MV-4-11 (cell line): ENCODE measurements at places on chromosomes 16 and 17.

DNA sequence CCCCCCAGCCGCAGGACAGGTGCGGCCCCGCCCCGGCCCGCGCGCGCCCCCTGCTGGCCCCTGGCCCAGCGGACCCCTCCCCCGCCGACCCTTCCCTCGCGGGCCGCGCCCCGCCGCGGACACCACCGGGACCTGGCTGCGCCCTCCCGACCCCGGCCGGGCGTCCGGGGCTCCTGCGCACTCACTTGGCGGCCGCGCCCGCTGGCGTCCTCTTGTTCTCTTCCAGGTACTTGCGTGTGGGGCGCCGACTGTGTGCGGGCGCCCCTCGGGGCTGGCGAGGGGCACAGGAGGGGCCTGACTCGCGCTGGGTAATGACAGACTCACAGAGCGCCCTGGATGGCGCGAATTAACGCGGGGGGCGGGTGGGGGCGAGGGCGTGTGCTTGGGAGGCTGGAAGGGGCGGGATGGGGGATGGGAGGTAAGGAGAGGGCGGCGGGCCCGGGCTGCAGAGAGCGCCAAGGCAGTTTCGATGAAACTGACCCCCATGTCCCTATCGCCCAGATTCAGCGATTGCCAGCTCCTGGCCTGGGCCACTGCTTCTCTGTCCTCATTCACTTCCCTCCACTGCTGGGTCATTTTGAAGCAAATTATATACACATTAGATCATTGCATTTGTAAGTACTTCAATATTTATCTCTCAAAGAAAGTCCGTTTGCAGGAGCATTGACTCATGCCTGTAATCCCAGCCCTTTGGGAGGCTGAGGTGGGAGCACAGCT, 445 bp upstream of the DBNDD1 start:
- DNase-seq, result no peak

- no peak for DNase-seq
These were observed 169.0 kb downstream of the ENGASE start for GRCh38 chr17:79243603-79243990.

DNA sequence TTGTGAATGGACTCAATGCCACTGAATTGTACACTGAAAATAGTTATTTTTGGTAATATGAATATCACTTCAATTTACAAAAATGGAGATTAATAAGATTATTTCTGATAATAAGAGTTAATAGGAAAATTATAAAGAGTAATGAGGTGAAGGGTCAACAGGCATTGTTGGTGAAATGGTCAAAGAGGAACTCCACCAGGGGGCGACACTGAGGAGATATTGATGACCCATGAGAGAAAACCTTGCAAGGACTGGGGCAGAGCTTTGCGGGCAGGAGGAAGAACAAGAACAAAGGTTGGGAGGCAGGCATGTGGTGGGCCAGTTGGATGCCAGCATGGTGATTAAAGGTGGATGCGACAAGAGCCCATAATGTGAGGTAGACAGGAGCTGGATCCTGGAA, 74.0 kb upstream of the XYLT1 start:
- DNase-seq, result no peak

GRCh38 chr17:2192367-2193057, 111.1 kb downstream of the SMG6 start:
- DNase-seq, result peak; percentile 86

GRCh38 chr16:74846714-74847113, 72.1 kb upstream of the FA2H start:
- no peak for DNase-seq

DNA sequence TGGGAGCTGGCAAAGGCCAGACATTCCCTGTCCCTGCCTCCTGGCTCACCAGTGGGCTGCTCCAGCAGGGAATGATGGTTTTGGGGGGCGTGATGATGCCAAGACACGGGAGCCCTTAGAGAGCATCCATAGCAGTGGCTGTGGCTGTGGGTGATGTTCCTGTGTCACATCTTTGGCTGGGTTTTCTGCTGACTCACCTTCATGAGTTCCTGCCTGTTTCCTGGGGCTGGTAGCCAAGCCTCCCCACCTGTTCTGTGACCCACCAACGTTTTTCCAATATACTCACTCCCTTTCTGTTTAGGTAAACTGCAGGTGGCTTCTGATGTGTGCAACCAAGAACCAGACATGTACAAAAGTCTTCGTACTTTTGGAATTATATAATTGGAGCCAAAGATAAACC, 16.5 kb upstream of the NF1 start:
- no peak for DNase-seq

DNA sequence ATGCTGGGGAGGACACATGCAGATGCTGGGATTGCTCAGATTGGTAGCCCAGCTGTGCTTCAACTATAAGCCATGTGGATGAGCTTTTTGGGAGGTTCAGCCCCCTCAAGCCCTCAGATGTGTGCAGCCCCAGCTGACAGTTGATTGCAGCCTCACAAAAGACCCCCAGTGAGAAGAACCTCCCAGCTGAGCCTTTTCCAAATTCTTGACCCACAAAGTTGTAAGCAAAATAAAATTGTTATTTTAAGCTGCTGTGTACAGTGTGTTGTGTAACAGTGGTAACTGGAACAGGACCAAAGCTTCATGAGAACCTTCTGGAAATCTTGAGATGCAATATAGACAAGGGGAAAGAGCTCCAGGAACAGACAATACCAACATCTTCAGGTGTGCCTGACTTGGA, 156.8 kb upstream of the IRX3 start:
- no peak for DNase-seq

DNA sequence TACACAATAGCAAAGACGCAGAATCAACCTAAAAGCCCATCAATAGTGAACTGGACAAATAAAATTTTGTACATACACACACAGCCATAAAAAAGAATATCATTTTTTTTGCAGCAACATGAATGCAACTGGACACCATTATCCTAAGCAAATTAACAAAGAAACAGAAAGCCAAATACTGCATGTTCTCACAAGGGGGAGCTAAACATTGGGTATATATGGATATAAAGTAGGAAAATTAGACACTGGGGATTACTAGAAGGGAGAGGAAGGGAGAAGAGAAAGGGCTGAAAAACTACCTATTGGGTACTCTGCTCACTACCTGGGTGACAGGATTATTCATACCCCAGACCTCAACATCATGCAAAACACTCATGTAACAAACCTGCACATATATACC, 28.2 kb downstream of the ADAMTS18 start:
- DNase-seq, result peak; percentile 9

- DNase-seq, result peak; percentile 85
These were observed 15.6 kb downstream of the PMP22 start for GRCh38 chr17:15249487-15249886.

- peak; percentile 10 for DNase-seq
These were observed 97.0 kb upstream of the TOB1 start for GRCh38 chr17:50963139-50963538.

GRCh38 chr16:56916571-56917403, 15.2 kb upstream of the HERPUD1 start:
- peak; percentile 84 for DNase-seq

- no peak for DNase-seq
These were observed 108.0 kb upstream of the TBX2 start for GRCh38 chr17:61291451-61292285.

DNA sequence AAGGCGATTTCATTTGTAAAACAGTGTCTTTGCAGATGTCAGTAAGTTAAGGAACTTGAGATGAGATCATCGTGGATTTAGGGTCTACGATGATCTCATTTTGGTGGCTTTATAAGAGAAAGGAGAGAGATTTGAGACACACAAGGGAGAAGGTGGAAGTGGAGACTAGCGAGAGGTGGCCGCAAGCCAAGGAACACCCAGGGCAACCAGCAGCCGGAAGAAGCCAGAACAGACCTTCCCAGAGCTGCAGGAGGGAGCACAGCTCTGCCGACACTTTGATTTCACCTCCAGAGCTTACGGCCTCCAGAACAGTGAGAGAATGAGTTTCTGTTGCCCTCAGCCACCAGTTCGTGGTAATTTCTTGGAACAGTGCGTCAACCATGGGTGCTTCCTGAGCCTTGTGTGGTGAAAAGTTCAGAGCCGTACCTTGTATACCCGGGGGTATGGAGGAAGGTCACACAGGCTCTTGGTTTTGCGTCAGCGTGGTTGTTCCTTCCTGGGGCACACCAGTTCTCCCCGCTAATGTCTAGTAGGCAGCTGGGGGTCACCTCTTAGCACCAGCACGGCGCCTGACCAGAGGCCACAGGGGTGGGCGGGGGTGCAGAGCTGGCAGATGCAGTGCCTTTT, 12.9 kb upstream of the SEC14L1 start:
- peak; percentile 87 for DNase-seq

- no peak for DNase-seq
These were observed 8.7 kb upstream of the CDC27 start for GRCh38 chr17:47197821-47198220.

GRCh38 chr16:65961476-65962143, 404.9 kb upstream of the CDH5 start:
- no peak for DNase-seq

DNA sequence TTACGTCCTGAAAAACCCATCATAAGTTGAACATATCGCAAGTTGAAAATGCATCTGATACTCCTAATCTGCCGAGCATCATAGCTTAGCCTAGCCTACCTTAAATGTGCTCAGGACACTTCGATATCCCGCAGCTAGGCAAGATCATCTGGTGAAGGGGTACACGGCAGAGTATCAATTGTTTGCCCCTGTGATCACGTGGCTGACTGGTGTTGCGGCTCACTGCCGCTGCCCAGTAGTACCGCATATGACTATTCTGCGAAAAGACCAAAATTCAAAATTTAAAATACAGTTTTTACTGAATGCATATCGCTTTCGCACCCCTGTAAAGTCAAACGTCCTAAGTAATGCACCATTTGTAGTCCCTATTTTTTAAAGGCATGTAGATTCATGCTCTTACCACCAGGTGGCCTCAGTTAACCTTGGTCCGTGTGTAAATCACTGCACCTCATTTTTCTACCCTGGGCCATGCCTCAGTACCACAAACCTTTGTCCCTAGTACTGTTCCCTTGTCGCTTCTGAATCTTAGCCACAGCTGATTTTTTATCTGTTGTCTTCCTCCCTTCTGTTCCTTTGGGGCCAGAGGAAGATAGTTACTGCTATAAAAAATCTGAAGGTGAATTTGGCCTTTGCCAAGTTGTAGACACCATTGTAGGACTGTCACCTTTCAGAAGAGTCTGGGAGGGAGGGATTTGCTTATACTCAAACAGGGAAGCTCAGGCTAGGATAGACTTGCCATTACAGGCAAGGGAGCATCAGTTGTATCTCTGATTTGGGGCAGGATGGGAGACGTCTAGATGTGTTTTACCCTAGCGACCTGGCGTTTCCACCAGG, 34.4 kb downstream of the WWP2 start:
- DNase-seq, result peak; percentile 20

DNA sequence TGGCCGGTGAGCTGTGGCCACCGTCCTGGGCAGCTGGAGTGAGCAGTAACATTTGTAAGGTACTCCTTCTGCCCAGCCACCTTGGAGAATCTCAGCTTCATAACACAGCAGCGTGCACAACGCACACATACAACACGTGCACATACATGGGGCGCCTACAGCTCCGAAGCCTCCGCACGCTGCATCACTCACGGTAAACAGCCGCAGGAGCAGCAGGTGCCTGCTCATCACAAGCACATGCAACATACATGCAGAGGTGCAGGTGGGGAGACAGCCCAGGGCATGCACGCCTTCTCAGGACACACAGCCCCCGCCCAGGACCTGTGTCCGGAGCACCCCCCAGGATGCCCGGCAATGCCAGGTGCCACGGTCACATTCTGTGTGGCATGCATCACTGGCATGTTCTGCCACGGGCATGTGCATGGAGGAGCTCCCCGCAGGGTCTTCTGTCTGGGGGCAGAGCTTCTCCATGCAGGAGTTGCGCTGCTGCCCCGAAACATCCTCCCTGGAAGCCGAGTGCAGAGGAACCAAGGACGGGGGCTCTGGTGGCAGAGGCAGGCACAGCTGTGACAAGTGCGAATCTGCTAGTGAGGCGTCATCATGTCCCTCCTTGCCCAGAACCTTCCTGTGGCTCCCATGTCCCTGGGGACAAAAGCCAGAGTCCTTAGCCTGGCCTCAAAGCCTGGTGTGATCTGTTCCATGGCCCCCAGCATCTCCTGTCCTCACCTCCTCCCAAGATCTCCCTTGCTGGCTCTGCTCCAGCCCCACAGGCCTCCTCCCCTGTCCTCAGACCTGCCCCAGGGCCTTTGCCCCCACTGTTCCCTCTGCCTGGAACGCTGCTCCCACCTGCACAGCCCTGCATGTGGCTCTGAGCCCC, 184.0 kb upstream of the GSE1 start:
- DNase-seq, result no peak

GRCh38 chr17:80491478-80492342, 15.3 kb upstream of the NPTX1 start:
- DNase-seq, result no peak

GRCh38 chr16:20122011-20122410, 48.3 kb upstream of the GPR139 start:
- DNase-seq, result no peak

- DNase-seq, result no peak
These were observed 154.0 kb downstream of the TMEM132E start for GRCh38 chr17:34733333-34733732.

- peak; percentile 66 for DNase-seq
These were observed 110.3 kb upstream of the RBL2 start for GRCh38 chr16:53323924-53324323.

- no peak for DNase-seq
These were observed 3.8 kb upstream of the WSCD1 start for GRCh38 chr17:6066183-6066948.

DNA sequence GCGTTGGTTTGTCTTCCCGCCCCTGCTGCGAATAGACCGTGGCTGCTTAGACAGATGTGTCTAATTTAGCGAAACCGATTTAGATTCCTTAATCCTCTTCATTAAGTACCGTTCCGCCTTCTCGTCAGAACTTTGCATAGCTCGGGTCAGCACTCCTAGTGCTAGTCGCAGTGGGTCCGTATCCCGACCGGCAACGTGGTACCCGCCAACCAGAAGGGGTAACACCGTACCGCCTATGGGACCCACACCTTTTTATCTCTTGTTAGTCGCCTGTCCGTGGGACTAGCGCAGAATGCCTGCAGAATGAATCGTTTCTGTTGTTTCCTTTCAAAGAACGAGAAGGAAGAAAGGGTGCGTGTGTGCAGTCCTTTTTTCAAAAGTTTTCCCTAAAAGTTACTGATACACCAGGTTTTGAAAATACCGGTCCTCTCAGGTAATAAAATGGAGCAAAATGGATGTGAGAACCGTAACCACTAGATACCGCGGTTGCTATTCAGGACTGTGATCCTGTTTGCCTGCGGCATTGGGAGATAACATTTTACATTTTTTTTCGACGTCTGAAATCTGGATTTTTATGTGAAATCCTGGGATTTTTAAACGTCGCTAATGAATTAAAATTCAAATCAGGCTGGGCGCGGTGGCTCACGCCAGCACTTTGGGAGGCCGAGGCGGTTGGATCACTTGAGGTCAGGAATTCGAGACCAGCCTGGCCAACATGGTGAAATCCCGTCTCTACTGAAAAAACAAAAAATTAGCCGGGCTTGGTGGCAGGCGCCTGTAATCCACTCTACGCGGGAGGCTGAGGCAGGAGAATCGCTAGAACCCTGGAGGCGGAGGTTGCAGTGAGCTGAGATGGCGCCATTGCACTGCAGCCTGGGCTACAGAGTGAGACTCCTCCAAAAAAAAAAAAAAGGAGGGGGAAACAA, 998 bp upstream of the SRSF1 start:
- peak; percentile 18 for DNase-seq
